ENCODE measurements at places on chromosomes 7 and 10. TPM values are rescaled to one million over a fixed set of nuclear protein-coding genes. Genes with fewer than 3 reads are reported as not detected.

- no peak for DNase-seq
Measured at GRCh38 chr7:34759477-34760125, 101.6 kb downstream of the NPSR1 start.

DNA sequence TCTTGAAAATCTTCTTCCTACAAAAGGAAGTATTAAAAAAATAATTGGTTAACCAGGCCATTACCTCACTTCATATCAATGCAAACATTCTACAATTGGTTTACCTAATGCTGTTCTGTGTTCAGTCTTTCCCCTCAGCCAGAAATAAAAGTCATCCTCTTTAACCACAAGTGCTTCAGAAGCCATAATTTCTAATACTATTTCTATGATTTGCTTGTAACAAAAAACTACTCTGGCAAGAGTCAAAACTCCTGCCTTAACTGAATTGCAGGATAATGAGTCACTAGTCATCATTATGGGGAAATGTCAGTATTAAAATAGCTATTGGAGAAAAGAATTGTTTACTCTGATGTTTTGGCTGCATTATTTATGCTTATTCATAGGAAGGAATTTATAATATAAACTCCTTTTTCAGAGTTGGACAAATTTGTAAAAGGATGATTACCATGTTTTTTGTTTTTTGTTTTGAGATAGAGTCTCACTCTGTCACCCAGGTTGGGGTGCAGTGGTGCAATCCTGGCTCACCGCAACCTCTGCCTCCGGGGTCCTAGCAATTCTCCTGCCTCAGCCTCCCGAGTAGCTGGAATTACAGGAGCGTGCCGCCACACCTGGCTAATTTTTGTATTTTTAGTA is 55.5 kb upstream of the ODAD2 start:
- peak; percentile 37 for DNase-seq

DNA sequence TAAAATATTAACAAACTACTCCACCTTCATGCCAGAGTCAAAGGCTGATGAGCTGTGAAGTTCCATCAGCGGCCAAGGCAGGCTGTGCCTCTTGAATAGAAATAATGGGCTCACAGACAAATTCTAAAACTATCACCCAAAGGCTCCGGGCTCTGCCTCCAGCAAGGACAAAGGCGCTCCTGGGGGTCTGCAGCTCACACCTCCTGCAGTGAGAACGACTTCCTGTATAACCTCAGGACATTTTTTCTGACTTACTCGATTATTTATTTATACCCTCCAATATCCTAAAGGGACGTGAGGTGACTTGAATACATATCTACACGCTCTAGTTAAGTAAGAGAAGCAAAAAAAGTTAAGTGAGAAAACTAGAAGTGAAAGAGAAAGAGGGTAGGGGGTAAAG is 500.7 kb downstream of the CCSER2 start:
- no peak for DNase-seq

Gene ACTL6B
- total RNA-seq = not detected

Gene OGDHL
- total RNA-seq = 9.7 TPM

Gene PPP1R3C
- total RNA-seq = 202 TPM

Gene C10orf105
- not detected for total RNA-seq
